ENCODE measurements at places on chromosomes 1 and 21.

DNA sequence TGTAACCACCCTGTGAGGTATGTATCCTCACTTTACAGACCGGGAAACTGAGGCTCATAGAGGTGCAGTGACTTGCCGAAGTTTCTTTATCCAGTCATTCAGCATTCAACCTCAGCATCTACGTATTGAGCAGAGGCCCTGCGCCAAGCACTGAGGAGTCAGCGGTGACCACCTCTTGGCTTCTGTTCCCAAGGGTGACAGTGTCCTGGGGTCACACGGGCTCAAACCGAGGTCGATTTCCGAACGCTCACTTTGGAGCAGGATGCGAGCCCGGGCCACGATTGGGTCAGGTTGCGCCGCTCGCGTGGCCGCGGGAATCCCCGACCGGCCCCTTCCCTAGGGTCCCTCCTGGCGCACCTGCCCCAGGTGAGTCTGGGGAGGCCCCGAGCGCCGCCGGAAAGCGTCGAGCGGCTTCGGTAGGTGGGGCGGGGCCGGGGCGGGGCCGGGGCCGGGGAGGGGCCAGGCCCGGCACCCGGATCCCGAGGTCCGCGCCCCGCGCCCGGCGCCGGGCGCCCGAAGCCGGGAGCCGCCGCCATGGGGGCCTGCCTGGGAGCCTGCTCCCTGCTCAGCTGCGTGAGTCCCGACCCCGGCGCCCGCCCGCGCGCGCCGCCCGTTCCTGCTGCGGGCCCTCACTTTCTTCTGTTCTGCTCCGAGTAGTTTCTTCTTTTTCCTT, at the start of gene SERINC2:
Gene SERINC2 (plus strand): TSS at position 482 of the 673 bp plus-strand sequence. CDS start 53 bp downstream, at position 535.
- DNase-seq = peak; percentile 57

- peak; percentile 96 for DNase-seq
Measured at GRCh38 chr1:89762779-89763648, 57.8 kb upstream of the LRRC8D start.

GRCh38 chr1:228005511-228006033, 1.2 kb upstream of the WNT3A start:
- DNase-seq = no peak

DNA sequence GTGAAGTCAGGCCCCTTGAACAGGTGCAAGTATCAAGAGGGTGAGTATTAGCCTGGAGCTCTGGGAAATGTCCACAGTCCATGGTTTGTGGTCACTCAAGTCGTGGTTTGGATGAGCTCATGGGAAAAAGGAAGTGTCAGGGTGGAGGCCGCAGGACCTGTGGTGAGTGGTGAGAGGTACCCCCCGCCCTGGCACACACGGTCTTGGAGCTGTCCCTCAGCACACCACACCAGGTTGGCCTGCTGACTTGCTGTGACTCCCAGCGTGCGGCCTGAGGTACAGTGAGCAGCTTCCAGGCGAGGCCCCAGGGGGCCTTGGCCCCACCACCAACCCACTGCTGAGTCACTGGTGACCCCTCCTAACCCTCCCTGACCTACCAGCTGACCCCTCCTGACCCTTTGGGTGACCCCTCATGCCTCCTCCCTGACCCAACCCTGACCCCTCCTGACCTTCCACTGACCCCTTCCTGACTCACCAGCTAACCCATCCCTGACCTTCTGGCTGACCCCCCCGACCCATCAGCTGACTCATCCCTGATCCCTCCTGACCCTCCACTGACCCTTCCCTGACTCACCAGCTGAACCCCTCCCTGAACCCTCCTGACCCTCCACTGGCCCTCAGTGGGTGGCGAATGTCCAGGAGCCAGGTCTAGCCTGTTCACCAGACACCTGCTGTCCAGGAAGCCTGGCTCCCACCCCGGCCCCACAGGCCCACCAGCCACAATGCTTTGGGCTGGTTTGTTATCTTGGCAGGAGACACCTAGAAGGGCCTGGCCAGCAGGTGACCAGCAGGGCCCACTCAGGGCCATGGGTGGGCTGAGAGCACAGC, 34.8 kb upstream of the RNF187 start:
- DNase-seq = no peak

DNA sequence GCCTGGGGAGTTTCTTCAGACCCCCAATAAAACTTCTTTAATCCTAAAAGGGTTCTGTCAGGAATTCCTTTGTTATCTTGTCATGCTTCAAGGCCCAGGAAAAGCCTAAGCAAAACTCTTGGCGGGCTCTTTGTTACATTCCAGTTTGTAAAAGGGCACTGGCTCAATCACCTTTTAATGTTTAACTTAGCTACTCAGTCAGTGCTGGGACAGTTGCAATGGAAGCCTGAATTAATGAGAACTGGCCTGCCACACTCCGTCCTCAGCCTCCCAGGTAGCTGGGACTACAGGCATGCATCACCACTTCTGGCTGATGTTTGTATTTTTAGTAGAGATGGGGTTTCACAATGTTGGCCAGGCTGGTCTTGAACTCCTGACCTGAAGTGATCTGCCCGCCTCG, 21.3 kb upstream of the ASB17 start:
- no peak for DNase-seq

DNA sequence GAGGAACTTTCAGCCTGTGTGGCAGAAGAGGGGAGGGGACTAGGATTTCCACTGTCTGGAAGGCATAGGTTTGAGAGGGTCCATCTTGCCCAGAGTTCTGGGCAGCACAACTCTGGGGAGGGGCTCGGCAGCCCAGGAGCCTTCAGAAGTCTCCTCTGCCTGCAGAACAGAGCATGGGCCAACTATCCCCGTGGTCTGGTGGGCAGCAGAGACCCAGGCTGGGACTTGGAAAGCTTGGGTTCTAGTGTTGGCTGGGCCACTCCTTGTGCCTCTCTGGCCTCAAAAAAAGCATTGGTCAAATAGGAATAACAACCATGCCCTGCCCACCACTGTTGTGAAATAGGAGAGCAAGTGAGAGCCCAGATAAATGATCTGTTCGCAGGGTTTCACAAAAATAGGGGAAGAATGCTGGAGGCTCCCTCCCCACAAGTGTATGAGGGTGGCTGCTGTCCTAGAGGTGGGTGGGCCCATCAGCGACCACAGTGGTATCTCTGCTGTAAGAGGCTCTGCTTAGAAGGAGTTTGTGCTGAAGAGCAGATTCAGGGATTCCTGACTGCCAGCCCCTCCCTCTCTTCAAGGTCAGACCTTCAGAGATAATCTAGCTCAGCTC, 8.9 kb downstream of the EPHA10 start:
- no peak for DNase-seq

- DNase-seq = no peak
Measured at GRCh38 chr1:2476061-2476999, at the start of gene PLCH2. PLCH2 (plus strand) TSS chr1:2476289; CDS start chr1:2476589, 300 bp downstream.

- DNase-seq = no peak
Measured at GRCh38 chr1:20612221-20612746, 21.0 kb upstream of the PINK1 start.

- no peak for DNase-seq
Measured at GRCh38 chr1:111512132-111512889, 8.9 kb upstream of the ADORA3 start.

- DNase-seq = peak; percentile 19
Measured at GRCh38 chr1:228198977-228199590, 8.8 kb upstream of the OBSCN start.

GRCh38 chr1:30756206-30756544, 1.4 kb downstream of the LAPTM5 start:
- no peak for DNase-seq

DNA sequence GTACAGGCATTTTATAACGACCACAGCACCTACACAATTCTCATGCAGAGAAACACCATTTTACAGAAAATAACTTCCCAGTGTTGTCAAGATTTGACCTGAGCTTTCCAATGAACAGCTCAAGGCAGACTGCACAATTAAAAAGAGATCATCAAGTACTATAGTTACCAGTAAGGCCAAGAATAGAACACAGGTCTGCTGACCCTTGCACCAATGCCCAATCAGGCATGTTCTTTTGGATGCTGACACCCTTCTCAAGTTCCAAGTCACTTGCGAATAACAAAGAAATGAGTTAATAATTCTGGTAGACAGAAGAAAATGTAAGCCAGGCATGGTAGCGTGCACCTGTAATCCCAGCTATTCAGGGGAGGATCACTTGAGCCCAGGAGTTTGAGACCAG, 101.9 kb downstream of the SLC45A1 start:
- no peak for DNase-seq

GRCh38 chr1:164855716-164856329, 296.8 kb downstream of the PBX1 start:
- DNase-seq = no peak

DNA sequence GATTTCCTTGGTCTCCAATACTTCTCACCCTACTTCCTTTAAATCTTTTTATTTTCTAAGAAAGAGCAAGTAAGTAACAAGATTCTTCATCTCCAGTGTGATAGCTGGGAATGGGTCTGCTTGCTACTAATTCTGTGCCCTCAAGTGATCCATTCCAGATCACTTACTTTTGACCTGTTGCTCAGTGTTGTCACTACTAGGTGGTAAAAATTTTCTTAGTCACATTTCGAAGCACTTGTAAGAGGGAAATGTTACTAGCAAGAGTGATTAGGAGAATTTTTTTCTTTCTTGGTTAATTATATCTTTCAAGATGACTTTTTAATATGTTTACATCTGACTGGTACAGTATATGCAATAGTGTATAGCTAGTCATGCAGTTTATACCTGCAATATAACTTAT, 2.2 kb downstream of the UBAP2L start:
- peak; percentile 2 for DNase-seq

DNA sequence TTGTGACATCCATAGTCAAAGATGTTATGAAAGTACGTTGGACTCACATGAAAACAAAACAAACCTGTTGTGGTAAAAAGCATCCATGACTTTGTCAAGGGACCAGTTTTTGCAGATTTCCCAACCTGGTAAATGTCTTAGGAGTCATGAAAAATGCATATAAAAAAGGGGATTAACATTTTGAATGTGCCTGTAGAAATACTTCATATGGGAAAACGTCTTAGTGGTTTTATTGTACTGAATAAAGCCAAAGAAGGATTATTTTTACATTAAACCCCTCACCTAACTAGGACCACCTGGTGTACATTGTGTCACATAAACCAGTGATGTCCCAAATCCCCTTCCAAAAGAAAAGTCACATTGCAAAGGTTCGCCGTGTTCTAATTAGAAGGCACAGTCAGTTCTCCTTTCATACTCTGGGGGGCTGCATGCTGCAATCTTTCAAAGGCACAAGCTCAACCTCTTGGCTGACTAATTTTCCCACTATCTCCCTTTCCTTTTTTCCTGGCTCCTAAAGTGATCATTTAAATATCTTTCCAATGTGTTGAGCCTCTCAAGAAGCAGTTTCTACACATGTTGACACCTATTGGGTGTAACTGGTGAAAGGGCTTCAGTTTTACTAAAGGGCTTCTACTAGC, 119.8 kb upstream of the SPAG17 start:
- DNase-seq = no peak

DNA sequence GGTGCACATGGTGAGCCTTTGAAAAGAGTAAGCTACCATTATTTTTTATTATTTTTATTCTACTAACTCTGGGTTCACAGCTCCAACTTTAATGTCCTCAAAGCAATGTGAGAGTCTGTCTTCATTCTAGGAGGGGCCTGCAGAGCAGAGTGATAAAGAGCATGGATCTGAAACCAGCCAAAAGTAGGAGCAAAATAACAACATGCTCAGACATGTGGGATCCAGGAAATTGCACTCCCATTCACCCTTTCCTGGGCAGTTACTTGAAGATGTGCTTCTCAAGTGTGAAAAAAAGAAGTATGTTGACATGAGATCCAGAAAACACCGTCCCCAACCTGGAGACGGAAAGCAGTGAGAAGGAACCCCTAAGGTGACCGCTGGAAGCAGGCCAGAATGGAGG, 8.7 kb upstream of the LIN28A start:
- no peak for DNase-seq

- peak; percentile 79 for DNase-seq
Measured at GRCh38 chr1:15501208-15502032, 22.6 kb downstream of the CASP9 start.

DNA sequence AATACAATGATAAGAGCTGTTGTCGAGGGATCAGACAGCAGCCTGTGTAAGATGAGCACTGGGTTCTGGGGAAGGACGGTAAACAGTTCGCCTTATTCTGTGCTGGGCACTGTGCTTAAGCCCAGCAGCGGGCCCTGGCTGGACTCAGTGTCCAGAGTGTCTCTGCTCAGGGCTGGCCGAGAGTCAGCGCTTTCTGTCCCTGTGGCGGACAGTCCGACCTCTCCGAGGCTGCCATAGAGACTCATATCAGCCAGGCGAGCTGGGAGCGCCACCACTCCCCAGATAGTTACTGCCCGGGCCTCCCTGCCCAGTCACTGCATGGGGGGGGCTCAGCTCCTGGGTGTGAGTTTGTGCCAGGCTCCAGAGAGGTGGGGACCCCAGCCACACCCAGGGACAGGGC, 14.7 kb upstream of the NPHP4 start:
- DNase-seq = no peak

DNA sequence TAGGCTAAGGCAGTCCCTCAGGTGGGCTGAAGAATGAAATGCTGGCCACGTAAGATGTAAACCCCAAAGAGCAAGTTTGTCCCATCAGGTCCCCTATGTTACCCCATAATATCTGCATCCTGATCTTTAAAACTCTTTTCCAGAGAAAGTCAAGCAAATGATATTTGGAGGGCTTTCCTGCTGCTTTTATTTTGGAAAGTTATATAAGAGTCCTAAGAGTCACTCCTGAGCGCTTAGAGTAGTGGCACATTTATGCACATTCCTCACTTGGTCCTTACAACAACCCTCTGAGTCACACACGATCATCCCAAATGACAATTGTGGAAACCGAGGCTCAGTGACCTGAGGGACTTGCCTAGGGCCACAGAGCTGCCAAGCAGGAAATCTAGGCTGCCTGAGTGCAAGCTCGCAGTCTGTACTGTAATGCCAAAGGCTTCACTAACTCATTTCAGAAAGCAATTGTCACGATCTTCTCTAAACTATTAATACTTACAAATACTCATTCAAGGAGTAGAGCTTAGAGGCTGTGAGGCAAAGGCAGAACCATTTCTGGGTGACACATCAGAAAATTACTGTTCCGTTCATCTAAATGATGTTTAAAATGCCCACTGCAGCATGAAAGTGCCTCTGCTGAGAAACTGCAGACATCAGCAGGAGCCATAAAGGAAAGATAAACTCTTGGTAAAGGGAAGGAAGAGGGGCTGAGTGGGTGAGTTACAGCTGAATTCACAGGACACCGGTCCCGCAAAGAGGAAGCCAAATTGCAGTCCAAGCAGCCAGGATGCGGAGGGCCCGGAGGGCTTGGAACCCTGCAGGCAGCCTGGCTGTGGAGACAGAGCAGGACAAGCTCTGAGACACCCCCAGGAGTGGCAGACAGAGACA, 30.8 kb downstream of the CAPZB start:
- DNase-seq = no peak

GRCh38 chr1:48757363-48757762, 19.3 kb downstream of the BEND5 start:
- no peak for DNase-seq

DNA sequence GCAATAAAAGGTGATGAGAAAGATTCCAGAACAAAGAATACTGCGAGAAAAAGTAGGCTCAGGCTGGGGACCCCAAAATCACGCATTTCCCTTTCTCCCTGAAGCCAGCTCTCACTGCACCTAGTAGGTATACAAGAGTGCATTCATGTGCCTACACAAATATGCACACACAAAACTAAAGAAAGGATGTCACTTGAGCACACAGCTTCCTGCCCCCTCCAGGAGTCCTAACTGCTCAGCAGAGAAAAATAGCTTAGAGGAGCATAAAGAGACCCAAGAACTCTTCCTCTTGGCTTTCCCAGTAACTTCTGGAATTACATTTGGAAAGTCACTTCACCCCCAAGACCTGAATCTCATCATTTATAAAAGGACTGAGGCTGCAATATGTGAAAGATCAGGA, 38.0 kb downstream of the JAK1 start:
- no peak for DNase-seq

All from adipocyte (in vitro differentiated cells).